ENCODE measurements at places on chromosomes 2 and 18.

DNA sequence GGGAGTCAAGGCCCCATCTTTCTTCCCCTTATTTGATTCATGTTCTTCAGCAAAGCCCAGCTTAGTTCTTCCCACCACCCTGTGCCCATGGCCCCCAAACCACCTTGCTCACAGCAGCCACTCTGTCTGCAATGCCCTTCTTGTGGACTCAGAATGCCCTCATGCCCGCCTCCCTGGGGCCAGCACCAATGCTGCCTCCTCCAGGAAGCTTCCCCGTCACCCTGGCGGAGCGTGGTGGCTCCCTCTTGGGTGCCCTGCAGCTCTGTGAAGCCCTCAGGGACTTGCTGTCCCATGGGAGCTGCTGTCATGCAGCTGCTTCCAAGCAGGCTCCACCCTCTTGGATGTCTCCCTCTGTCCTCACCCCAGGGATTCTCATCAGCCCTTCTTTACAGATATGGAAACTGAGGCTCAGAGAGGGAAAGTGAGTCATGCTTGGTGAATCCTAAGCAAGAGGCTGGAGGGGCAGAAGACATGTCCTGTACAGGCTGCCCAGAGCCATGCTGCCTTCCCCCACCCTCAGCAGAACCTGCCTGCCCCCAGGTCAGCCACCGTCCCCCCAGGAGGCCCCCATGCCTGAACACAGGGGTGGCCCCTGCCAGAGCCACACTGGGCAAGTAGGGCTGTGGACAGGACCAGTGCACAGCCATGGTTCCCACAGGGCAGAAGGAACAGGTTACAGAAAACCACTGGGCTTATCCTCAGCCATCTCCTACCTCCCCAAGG lies 11.8 kb upstream of the DUSP2 start:
- H3K36me3 ChIP-seq, result no peaks in the 10 kb centered on the region
- H3K27me3 ChIP-seq, result no peaks in the 10 kb centered on the region
- DNase-seq, result no peak
- H3K4me3 ChIP-seq, result no peak overlapping the region
- no peak overlapping the region for H3K27ac ChIP-seq

DNA sequence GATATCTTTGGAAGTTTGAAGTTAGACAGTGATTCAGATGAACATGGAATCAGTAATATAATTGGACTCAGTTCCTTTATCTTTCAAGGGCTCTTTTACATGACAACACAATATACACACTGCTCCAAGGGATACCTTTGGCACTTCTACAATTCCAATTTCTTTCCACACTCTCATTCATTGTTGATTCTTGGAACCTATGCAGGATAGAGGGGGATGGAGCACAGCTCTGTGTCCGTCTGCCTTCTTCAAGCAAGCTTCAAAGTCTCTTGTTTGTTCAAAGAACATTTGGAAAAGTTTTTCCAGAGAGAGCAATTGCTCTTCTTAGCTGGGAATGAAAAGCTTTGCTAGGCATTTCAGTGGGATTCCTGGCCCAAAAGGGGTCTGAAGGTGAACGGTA lies 276.2 kb upstream of the ZEB2 start:
- H3K27me3 ChIP-seq, result no peaks in the 10 kb centered on the region
- no peak overlapping the region for H3K27ac ChIP-seq
- no peaks in the 10 kb centered on the region for H3K4me1 ChIP-seq
- H3K4me3 ChIP-seq, result no peak overlapping the region
- DNase-seq, result no peak
- H3K36me3 ChIP-seq, result no peaks in the 10 kb centered on the region

GRCh38 chr2:163210430-163210918 lies 371.9 kb upstream of the KCNH7 start:
- no peak for DNase-seq
- H3K27ac ChIP-seq, result no peak overlapping the region
- H3K36me3 ChIP-seq, result no peaks in the 10 kb centered on the region
- 0 out of 2 replicates have a peak, but pooled peaks cover 2% of the 10 kb centered on the region for H3K4me1 ChIP-seq
- H3K4me3 ChIP-seq, result no peak overlapping the region
- no peaks in the 10 kb centered on the region for H3K27me3 ChIP-seq

- DNase-seq, result no peak
- no peaks in the 10 kb centered on the region for H3K4me1 ChIP-seq
- no peak overlapping the region for H3K27ac ChIP-seq
Observed at GRCh38 chr2:149994057-149994728, 406.6 kb upstream of the MMADHC start.

- no peak overlapping the region for H3K27ac ChIP-seq
- H3K36me3 ChIP-seq, result no peaks in the 10 kb centered on the region
- H3K4me3 ChIP-seq, result no peak overlapping the region
- DNase-seq, result no peak
- peaks cover 1% of the 10 kb centered on the region for H3K4me1 ChIP-seq
Observed at GRCh38 chr18:8871489-8871888, 166.1 kb downstream of the MTCL1 start.

- H3K36me3 ChIP-seq, result no peaks in the 10 kb centered on the region
- no peak overlapping the region for H3K27ac ChIP-seq
- H3K4me3 ChIP-seq, result no peak overlapping the region
- DNase-seq, result no peak
Observed at GRCh38 chr2:43276962-43277391, 50.6 kb upstream of the ZFP36L2 start.

DNA sequence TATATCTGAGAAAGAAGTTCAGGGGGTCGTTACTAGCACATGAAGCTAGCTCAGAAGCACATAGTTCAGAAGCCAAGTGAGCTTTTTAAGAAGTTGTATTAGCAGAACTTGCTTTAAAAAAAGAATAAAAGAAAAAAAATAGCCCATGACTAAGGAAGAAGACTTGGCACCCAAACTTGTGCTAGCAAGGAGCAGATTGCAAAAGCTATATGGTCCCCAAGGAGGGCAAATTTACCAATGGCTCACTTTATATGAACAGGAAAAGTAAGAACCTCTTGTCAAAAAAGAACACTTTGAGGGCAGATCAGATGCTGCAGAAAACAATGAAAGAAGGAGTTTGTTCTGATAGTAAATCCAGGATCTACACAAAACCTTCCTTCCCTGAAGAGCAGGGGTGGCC lies 486.5 kb upstream of the ACVR2A start:
- H3K4me1 ChIP-seq, result 0 out of 2 replicates have a peak, but pooled peaks cover 1% of the 10 kb centered on the region
- no peak for DNase-seq
- no peak overlapping the region for H3K27ac ChIP-seq
- H3K27me3 ChIP-seq, result no peaks in the 10 kb centered on the region

GRCh38 chr2:23460228-23460627 lies 75.2 kb downstream of the KLHL29 start:
- H3K4me1 ChIP-seq, result no peaks in the 10 kb centered on the region
- H3K27ac ChIP-seq, result no peak overlapping the region
- H3K36me3 ChIP-seq, result no peaks in the 10 kb centered on the region
- DNase-seq, result no peak
- no peak overlapping the region for H3K4me3 ChIP-seq

GRCh38 chr2:102345329-102345920 lies 10.2 kb upstream of the IL18R1 start:
- no peaks in the 10 kb centered on the region for H3K27me3 ChIP-seq
- no peak overlapping the region for H3K27ac ChIP-seq
- H3K36me3 ChIP-seq, result no peaks in the 10 kb centered on the region
- H3K4me3 ChIP-seq, result no peak overlapping the region
- DNase-seq, result no peak

DNA sequence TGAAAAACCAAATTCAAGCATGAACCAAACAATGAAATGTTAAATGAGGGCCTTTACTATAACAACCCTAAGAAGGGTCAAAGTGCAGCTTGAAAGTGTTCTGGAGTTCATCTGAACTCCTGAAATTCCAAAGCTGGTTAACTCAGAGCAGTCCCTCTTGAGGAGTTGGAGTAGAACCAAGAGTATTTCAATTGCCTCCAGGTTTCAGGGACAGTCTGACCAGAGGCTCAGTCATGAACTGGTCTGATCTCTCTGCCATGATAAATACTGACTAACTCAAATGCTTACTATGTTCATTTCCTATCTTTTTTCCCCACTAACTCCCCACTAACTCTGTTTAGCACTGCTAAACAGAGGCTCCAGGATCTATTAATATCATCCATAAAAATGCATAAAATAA lies 2.7 kb downstream of the STARD7 start:
- no peak overlapping the region for H3K4me3 ChIP-seq
- no peaks in the 10 kb centered on the region for H3K36me3 ChIP-seq
- no peak for DNase-seq
- no peaks in the 10 kb centered on the region for H3K4me1 ChIP-seq
- H3K27me3 ChIP-seq, result no peaks in the 10 kb centered on the region
- H3K27ac ChIP-seq, result no peak overlapping the region

GRCh38 chr2:70886541-70886987 lies 49.1 kb upstream of the ATP6V1B1 start:
- no peak overlapping the region for H3K27ac ChIP-seq
- DNase-seq, result no peak
- H3K4me1 ChIP-seq, result no peaks in the 10 kb centered on the region
- H3K4me3 ChIP-seq, result no peak overlapping the region
- H3K27me3 ChIP-seq, result peaks cover 75% of the 10 kb centered on the region

DNA sequence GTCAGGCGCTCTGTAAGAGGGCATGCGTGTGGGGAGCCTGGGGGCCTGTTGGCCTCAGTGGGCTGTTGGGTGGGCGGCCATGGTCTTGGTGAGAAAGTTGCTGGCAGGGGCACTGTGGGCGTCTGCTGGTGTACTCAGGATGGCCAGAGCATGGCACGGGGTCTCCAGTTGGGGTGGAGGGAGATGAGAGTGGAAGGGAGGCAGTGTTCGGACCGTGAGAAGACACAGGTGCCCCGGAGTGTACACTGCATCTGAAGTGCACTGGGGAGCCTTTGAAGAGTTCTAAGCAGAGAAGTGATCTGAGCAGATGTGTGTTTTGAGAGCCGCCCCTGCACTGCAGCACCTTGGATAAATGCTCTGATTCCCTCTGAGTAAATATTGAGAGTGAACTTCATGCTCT lies 150.8 kb downstream of the LDLRAD4 start:
- peaks cover 1% of the 10 kb centered on the region for H3K4me1 ChIP-seq
- no peak for DNase-seq
- no peak overlapping the region for H3K27ac ChIP-seq
- no peak overlapping the region for H3K4me3 ChIP-seq
- H3K27me3 ChIP-seq, result no peaks in the 10 kb centered on the region
- no peaks in the 10 kb centered on the region for H3K36me3 ChIP-seq

- no peak for DNase-seq
- H3K36me3 ChIP-seq, result no peaks in the 10 kb centered on the region
- no peak overlapping the region for H3K4me3 ChIP-seq
- no peak overlapping the region for H3K27ac ChIP-seq
- no peaks in the 10 kb centered on the region for H3K27me3 ChIP-seq
- no peaks in the 10 kb centered on the region for H3K4me1 ChIP-seq
Observed at GRCh38 chr2:111032721-111033429, 87.8 kb upstream of the BCL2L11 start.

GRCh38 chr18:56488739-56489138 lies 149.7 kb downstream of the TXNL1 start:
- no peak overlapping the region for H3K27ac ChIP-seq
- no peaks in the 10 kb centered on the region for H3K36me3 ChIP-seq
- no peaks in the 10 kb centered on the region for H3K27me3 ChIP-seq
- no peak overlapping the region for H3K4me3 ChIP-seq
- DNase-seq, result no peak

DNA sequence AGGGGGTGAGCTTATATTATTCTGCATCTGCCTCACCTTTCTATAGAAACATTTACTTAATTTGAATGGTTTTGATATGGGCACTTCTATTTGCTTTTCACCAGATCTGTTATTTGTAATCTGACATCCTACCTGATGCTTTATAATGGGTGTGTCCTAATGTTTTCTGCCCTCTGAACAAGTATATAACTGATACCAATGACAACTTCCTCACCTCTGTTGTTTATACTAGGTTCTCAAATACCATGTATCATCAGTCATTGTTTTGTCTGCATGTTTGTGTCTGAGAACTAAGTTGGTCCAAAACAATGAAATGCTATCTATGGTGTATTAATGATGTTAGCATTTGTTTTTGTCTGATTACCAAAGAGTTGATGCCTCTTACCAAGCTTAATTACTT lies 45.8 kb downstream of the ITGA6 start:
- no peak overlapping the region for H3K27ac ChIP-seq
- no peak for DNase-seq
- no peak overlapping the region for H3K4me3 ChIP-seq
- no peaks in the 10 kb centered on the region for H3K27me3 ChIP-seq
- no peaks in the 10 kb centered on the region for H3K4me1 ChIP-seq

GRCh38 chr2:80126596-80127189 lies 177.9 kb downstream of the LRRTM1 start:
- H3K27ac ChIP-seq, result no peak overlapping the region
- DNase-seq, result no peak
- H3K4me3 ChIP-seq, result no peak overlapping the region
- H3K4me1 ChIP-seq, result no peaks in the 10 kb centered on the region

- DNase-seq, result no peak
- H3K27ac ChIP-seq, result no peak overlapping the region
- H3K36me3 ChIP-seq, result no peaks in the 10 kb centered on the region
- H3K27me3 ChIP-seq, result no peaks in the 10 kb centered on the region
- peaks cover 6% of the 10 kb centered on the region for H3K4me1 ChIP-seq
Observed at GRCh38 chr2:120910956-120911951, 175.6 kb downstream of the GLI2 start.

DNA sequence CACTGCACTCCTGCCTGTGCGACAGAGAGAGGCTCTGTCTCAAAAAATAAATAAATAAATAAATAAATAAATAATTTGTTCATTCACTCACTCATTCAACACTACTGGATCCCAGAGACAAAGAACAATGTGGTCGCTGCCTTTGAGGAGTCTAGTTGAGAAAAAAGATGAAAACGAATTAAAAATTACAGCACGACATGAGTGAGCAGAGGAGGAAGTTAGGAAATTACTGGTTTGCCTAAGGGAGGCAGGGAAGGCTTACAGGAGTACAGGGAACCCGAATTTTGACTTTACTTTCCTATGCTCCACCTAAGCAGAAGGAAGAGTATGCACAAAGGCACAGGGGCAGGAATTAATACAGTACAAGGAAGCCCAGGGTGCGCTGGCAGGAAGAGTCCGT lies 4.2 kb upstream of the KCMF1 start:
- H3K27ac ChIP-seq, result no peak overlapping the region
- H3K27me3 ChIP-seq, result no peaks in the 10 kb centered on the region
- peaks cover 4% of the 10 kb centered on the region for H3K36me3 ChIP-seq

GRCh38 chr18:44725300-44726058 lies 44.8 kb downstream of the SETBP1 start:
- H3K36me3 ChIP-seq, result no peaks in the 10 kb centered on the region
- no peak overlapping the region for H3K27ac ChIP-seq
- H3K4me1 ChIP-seq, result peaks cover 4% of the 10 kb centered on the region

DNA sequence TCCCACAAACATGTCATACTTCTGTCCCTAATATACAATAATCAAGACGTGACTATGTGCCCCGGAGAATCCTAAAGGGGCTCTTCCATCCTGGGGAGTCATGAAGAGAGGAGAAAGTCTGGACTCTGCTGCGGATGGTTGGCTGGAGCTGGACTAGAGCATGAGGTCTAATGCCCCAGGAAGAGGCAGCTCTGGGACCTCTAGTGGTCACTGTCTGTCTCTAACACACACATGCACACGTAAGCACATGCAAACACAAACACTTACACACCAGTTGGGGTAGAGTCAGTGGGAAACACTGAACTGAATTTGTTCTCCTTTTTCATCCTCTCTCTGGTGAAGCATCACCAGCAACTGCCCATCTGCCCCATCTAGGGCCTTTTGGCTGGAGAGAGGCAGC lies 271.6 kb downstream of the TDRD15 start:
- H3K27me3 ChIP-seq, result no peaks in the 10 kb centered on the region
- H3K4me1 ChIP-seq, result no peaks in the 10 kb centered on the region
- H3K27ac ChIP-seq, result no peak overlapping the region
- no peak overlapping the region for H3K4me3 ChIP-seq
